ENCODE measurements at places on chromosomes 6 and 20. TPM values are rescaled to one million over a fixed set of nuclear protein-coding genes. Genes with fewer than 3 reads are reported as not detected.

GJE1 gene
- total RNA-seq, result not detected

TAF11 gene
- 16.0 TPM for total RNA-seq

KIF25 gene
- total RNA-seq, result not detected

B3GAT2 gene
- not detected for total RNA-seq

OR2H1 gene
- total RNA-seq, result not detected

ATF6B gene
- 22.7 TPM for total RNA-seq

RSPO4 gene
- total RNA-seq, result not detected
